ENCODE measurements at places on chromosomes 11 and 22. TPM values are rescaled to one million over a fixed set of nuclear protein-coding genes. Genes with fewer than 3 reads are reported as not detected.

DNA sequence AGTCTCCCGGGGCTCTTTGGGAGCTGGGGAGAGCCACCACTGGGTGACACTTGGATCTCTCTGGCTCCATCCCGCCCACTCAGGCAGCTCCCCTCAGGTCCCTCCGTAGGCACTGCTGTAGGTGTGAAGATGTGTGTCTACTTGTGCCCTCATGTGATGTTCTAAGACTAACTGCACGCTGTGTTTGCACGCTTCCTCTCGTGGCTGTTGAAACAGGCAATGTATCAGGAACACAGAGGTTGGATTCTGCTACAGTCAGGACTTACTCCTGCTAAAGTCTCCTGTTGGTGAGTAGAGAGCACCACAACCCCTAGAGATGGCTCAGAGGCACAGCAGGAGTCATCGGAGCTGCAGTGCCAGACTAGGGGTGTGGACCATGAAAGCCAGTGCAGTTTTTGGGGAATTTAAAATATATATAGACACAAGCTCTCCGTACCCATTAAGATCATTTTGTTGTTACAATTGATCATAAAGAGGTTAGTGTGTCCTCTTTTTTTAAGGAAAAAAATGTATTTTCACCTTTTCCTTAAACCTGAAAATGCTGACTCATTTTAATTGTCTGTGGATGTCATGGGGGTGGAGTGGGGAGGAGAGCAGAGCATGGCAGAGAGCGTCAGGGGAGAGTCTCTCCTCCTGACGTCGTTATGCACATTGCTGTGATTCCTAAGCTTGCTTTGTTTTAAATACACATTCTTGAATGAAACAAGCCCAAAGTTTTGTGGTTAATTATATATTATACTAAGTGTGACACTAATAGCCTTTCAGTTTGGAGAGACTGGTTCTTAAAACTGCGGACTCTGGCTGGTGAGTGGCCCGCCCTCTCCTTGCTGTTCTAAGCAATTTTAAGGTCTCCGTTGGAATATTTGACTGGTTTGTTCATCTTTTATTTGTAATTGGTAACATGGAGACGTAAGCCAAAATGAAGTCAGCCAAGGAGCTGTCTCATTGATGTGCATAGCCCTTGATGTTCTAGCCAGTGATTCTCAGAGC lies 16.2 kb upstream of the CTTN start:
- no peak overlapping the region for H3K4me3 ChIP-seq
- H3K4me1 ChIP-seq: no peaks in the 10 kb centered on the region
- DNase-seq: no peak
- H3K27me3 ChIP-seq: no peaks in the 10 kb centered on the region
- no peak overlapping the region for H3K27ac ChIP-seq

DNA sequence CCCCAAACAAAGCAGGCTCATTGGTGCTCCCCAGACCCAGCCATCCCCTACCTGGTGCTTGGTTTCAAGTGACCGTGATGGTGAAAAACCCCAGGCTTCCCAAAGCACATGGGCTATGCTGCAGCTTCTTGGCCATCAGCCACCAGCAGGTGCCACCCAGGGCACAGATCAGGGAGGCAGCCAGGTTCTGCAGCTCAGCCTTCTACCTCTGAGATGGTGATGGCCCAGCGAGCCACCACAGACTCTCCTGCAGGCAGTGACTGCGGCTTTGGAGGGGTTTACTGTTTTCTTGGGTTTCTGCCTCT lies 70.0 kb upstream of the ALX4 start:
- peaks cover 35% of the 10 kb centered on the region for H3K27me3 ChIP-seq
- H3K36me3 ChIP-seq: no peaks in the 10 kb centered on the region
- H3K4me1 ChIP-seq: no peaks in the 10 kb centered on the region

Gene RNF169
- total RNA-seq: 14.2 TPM

Gene CASP1
- total RNA-seq: 5.2 TPM

Measured in HepG2 (cell line).